ENCODE measurements at places on chromosomes 2 and 18.

GRCh38 chr2:65300761-65301711 lies 73.4 kb downstream of the ACTR2 start:
- DNase-seq, result no peak

DNA sequence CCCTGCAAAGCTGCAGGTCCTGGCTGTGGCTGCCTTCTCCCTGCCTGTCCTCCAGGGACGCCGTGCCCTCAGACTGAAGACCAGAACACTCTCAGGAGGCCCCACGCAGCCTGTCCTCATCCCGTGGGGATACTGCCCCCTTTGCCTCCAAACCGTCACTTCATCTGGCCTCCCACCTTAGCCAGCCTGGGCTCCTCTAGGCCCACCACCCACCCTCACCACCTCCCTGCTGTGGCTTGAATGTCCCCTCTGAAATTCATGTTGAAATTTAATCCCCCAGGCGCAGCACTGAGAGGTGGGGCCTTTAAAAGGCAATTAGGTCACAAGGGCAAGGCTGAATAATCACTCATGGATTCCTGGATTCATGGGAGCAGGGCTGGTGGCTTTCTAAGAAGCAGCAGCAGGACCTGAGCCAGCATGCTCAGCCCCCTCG lies 198.2 kb downstream of the SEPTIN10 start:
- DNase-seq, result no peak

GRCh38 chr2:174692256-174692919 lies 71.9 kb downstream of the CHRNA1 start:
- DNase-seq, result no peak

- no peak for DNase-seq
Measured at GRCh38 chr2:36770542-36771287, 74.2 kb downstream of the VIT start.

GRCh38 chr2:100289020-100289419 lies 33.3 kb downstream of the LONRF2 start:
- no peak for DNase-seq

DNA sequence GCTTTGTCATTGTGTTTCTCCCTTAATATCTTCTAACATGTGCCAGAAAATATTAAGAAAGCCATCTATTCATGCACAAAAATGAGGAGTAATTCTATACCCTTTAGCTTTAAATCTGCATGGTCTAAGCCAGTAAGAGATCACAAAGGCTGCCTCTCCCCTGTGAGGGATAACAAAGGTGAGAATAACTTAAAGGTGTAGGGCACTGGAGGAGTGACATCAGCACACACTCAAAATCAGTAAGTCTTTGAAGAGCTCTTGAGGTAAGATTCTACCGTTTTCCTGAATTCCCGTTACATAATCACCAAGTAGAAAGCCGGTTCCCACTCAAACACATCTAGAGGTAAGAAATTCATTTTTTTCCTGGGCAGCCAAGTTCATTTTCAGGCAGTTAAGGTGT lies 123.9 kb upstream of the SULT1C3 start:
- DNase-seq, result no peak

DNA sequence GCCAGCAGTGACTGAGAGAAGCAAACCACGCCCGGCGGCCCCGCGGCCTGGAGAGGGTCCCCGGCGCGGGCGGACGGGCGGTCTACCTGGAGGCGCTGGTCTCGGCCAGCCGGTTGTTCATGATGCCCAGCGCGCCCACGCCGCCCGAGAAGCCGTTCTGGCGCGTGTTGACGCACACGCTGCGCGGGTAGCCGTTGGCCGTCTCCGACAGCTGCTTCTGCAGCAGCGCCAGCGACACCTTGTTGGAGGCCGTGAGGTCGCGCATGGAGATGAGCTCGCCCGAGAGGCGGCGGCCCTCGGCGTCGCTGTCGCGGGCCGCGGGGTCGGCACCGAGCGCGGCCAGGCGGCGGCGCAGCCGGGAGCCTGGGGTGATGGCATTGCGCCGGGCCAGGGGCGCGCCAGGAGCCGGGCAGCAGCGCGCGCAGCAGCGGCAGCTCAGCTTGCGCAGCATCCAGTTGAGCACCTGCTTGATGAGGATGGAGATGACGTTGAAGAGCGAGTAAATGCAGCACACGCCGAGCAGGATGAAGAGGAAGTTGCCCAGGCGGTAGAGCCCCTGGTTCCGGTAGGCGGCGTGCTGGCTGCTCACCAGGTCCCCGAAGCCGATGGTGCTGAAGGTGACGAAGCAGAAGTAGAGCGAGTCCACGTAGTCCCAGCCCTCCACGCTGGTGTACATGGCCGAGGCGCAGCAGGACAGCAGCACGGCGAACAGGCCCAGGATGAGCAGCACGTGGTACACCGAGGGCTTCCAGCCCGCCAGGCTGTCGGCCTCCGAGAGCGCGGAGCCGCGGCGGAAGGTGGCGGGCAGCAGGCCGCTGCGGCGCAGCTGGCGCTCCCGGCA lies 118.1 kb downstream of the MSH2 start:
- DNase-seq, result no peak

- DNase-seq, result no peak
Measured at GRCh38 chr2:219531639-219532377, 11.8 kb downstream of the CHPF start.

DNA sequence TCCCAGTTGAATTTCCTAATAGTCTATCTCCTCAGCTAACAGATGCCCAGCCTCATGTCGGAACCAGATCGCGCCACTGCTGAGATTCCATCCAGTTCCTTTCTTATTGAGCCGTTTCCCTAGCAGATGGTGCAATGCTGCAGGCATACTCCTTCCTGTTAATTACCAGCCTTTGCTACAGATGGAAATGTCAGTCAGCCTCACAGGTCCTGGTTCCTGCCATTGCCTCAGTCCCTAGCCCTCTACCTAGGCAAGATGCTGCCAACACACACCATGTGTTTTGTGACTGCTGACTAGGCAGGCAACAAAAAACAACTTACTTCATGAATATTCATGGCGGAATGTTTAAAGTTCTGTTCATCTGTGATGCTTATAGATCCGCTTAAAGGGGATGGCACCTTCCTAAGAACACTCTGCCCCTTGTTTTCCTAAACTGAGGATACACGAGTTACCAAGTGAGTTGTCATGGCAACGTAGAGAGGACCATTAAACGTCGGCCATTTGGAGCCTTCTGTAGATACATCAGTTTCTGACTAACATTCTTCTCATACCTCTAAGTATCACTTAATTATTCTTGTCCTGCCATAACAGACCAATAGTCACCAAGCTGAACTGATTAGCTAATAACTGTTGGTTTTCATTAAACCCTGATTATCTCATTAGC lies 749.5 kb downstream of the RNF144A start:
- DNase-seq, result no peak

DNA sequence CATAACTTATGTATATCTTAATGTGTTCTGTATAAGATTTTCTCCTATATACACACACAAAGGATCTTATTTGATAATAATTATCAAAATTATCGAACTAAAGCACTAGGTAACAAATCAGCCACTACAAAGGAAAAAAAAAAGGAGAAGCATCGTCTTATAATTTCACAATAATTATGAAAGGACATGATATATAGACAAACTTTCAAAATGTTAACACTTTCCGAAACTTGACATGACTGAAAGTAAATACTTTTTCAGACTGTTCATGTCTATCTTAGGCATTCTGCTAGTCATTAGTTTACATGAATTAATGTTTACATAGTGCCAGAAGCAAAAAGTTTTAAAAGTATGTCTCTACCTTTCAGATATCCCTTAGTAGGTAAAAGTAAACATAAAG lies 7.3 kb upstream of the NR4A2 start:
- no peak for DNase-seq

DNA sequence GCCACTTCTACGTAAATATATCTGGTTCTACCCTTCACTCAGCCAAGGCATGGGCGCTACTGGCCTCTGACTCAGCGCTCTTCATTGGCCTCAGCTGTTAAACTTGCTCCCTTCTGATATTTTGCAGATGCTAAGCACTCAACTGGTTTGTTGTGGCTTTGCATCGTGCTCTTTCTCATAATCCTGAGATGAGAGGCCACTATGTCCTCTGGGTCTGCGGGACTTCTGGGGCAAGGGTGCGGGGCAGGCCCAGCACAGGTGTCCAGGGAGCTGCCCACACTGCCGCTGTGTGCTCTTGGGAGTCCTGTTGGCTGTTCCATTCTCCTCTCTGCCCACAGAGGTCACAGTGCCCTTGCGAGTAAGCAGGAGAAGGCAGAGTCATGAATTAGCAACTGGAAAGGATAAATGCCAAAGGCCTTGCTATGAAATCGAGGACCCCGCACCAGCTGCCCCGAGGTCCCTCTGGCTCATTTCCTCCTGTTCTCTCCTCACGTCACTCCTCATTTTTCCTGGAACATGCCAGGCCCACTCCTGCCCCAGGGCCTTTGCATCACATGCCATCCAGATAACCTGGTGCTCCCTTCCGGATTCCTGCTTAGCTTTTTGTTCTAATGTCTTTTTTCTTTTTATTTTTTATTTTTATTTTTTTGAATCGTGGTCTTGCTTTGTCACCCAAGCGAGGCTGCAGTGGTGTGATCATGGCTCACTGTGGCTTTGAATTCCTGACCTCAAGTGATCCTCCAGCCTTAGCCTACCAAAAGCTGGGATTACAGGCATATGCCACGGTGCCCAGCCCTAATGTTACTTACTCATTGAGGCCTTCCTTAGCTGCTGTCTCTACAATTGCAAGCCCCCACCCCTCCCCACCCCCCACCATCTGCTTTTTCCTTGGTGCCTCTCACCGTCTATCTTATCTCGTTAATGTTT lies 34.9 kb upstream of the MAT2A start:
- no peak for DNase-seq

- DNase-seq, result no peak
Measured at GRCh38 chr2:152730591-152731333, 12.3 kb downstream of the ARL6IP6 start.

DNA sequence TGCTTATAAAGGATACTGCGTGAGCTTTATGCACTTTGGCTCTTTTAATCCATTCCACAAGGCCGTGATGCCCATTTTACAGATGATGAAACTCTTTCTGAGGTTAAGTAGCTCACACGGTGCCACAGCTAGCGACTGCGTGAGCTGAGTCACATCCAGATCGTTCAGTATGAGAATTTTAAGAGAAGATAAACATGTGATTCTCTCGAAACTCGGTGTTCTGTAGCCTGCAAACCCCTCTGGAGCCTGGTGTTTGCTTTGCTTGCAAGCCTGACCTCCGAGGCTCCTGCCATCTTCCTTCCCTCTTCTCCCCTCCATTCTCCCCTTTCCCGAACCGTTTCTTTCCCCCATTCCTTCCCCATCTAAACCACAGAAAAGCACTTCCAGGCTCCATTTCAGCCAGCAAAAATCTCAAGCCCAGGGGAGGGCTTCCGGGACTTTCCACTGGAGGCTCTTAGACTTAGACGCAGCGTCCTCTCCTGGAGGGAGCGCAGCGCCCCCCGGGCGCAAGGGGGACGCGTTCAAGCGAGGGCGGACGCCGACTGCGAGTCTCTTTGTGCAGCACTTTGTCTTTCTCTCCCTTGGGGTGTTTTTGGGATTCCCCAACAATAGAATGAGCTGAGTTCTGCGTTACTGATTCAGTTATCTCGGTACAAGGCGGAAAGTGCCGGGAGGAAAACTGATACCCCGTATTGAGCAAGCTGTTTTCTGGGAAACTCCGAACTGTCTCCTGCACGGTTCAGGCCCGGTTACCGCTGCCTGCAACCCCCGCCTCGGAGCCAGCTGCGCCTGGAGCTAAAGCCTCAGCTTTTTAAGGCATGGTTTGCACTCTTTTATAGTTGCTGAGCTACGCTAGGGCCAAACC lies 38.0 kb downstream of the CYP1B1 start:
- no peak for DNase-seq

DNA sequence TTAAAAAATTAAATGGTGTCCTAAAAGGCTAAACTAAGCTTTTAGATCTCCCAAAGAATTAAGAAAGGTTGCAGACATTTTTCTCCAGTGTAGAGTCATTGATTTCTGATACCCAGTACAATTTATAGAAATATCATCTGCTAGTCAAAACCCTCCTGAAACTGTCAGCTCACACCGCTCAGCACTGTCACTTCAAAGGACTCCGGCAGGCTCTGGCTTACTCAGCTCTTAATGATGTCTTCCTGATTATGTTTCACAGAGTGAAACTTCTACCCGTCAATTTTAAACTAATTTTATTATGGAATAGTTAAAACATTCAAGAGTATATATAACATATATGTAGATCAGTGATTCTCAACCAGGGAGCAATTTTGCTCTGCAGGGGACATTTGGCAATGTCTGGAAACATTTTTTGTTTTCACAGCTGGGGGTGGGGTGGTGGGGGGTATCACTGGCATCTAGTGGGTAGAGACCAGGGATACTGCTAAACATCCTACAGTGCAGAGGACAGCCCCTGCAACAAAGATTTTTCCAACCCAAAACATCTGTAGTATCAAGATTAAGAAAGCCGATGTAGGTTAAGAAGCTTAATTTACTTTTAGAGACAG lies 31.6 kb downstream of the CDK15 start:
- no peak for DNase-seq

GRCh38 chr2:104944495-104944894 lies 90.6 kb downstream of the POU3F3 start:
- DNase-seq, result no peak

Measured in mesothelial cell of epicardium (in vitro differentiated cells).